ENCODE measurements at places on chromosomes 6 and 20. TPM values are rescaled to one million over a fixed set of nuclear protein-coding genes. Genes with fewer than 3 reads are reported as not detected.

Gene NSFL1C
- total RNA-seq, result 39.9 TPM

Gene MDFI
- total RNA-seq, result 0.36 TPM

GRCh38 chr20:38875175-38875993, 50.8 kb upstream of the FAM83D start:
- no peak for DNase-seq

Gene MAP1LC3A
- 9.3 TPM for total RNA-seq

Gene FABP7
- total RNA-seq, result not detected

GRCh38 chr6:53796791-53797190, 2.0 kb downstream of the LRRC1 start:
- no peak for DNase-seq

- DNase-seq, result no peak
Measured at GRCh38 chr20:37943501-37944455, 40.9 kb downstream of the VSTM2L start.

Gene DCBLD1
- total RNA-seq, result 24.4 TPM

GRCh38 chr6:118618676-118619377, 32.6 kb downstream of the CEP85L start:
- peak; percentile 63 for DNase-seq

DNA sequence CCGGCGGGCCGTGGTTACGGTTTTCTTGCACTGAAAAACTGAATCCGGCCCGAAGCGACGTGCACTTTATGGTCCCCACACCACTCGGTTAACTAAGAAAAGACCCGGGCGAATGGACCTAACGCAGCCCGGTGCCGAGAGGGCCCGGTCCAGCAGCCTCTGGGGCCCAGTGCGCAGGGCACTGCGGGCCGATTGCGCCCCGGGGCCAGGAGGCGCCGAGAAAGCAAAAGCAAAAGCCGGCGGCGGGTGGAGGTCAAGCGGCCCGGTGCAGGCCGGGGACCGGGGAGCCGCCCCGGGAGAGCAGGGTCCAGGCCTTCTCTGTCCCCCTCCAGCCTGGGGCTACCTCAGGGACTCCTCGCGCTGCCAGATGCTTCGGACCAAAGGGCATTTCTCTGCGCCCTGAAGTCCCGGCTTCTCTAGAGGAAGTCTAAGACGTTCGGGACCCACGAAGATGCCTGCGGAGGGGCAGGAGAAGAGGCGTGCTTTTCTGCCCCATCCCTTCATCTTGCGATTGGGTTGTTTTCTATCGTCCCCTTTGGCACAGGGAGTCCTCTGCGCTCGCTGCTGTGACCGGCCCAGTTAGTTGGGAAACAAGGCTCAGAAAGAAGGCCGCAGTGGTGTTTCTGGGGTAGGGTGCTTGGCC, 4.4 kb downstream of the FOXF2 start:
- DNase-seq, result no peak

DNA sequence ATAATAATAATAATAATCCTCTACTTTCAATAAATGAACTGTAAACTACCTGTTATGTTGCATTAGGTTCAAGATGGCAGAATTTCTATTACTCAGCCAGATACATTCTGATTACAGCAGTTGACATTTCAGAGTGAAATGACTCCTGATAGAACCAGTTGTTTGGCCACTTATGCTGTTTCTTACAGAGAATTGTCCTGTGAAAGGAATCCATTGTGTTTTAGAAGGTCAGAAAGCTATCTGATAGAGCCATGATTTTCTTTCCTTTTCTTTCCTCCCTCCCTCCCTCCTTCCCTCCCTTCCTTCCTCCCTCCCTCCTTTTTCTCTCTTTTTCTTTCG, 16.6 kb downstream of the GJA10 start:
- DNase-seq, result no peak

DNA sequence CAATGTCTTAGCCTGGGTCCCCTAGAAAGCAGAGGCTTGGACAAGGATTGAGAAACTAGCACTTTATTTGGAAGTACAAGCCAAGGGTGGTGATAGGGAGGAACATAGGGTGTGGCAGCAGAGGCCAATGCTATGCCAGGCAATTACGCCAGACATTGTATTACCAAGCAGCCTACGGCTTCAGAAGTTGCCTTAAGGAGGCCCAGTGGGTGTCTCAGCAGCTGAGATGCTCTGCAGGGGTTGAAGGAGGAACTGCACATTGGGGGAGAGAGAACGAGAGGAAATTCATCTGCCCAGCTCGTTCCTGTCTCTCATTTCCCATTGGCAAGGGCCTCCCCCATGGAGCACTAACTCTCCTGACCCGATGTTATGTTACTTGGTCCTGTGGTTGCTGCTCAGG, 859 bp downstream of the C20orf202 start:
- DNase-seq, result no peak

- no peak for DNase-seq
Measured at GRCh38 chr6:88050140-88050818, 2.6 kb downstream of the SPACA1 start.

- no peak for DNase-seq
Measured at GRCh38 chr20:40073535-40074111, 615.4 kb downstream of the MAFB start.

Gene C6orf15
- 0.33 TPM for total RNA-seq

GRCh38 chr6:107202876-107203468, 87.7 kb upstream of the BEND3 start:
- DNase-seq, result peak; percentile 22

DNA sequence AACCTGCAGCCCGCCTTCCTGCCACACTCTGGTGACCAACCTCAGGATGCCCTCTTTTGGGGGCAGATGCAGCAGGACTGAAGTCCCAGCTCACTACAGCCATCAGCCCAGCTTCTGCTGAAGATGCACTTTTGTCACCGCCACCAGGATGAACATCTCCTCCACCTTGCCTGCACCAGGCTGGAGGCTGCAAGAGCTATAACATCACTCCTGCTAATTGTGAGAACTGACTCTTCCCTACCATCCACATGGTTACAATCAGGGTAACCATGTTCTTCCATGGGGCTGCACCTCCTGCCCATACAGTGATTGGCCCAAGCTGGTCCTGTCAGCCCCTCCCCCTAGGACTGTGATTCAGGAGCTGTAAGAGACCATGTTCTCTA, 2.0 kb upstream of the ACTL10 start:
- DNase-seq, result no peak

DNA sequence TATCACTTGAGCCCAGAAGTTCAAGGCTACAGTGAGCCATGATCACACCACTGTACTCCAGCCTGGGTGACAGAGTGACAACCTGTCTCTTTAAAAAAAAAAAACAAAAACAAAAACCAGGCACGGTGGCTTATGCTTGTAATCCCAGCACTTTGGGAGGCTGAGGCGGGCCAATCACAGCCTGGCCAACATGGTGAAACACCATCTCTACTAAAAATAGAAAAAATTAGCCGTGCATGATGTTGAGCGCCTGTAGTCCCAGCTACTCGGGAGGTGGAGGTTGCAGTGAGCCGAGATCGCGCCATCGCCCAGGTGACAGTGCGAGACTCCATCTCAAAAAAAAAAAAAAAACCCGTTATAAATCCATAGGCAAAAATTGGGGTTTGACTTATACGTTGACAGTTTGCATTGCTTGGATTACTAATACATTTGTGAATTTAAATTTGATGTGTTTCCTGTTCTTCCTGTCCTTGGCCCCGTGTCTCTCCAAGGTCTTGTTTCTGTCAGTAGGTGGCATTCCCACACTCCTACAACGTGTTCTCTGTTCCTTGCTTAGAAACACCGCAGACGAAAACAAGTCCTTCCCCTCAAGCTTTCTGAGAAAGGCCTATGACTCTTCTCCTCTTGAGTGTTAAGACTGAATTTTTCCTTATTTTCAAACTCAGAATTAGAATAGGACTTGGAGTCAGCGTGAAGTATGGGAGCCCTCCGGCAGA, 147.0 kb downstream of the DTNBP1 start:
- DNase-seq, result no peak
